ENCODE measurements at places on chromosomes 5 and 9.

DNA sequence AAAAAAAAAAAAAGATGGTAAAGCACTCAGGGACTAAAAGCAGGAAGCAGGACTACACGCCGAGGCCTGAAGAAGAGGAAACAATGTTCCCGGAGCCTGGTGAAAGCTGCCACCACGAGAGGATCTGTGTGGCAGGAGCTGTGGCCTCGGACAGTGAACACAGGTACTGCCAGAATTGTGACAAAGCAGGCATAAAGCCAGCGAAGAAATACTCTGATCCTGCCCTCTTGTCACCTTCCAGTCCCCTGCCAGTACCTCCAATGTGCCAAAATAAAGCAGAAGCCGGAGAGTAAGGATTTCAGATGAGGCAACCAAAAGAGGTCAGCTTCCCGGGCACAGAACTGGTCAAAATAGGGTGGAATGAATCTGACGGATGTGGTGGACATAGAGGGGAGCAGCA, 211.5 kb upstream of the TARS1 start:
- no peak for DNase-seq

DNA sequence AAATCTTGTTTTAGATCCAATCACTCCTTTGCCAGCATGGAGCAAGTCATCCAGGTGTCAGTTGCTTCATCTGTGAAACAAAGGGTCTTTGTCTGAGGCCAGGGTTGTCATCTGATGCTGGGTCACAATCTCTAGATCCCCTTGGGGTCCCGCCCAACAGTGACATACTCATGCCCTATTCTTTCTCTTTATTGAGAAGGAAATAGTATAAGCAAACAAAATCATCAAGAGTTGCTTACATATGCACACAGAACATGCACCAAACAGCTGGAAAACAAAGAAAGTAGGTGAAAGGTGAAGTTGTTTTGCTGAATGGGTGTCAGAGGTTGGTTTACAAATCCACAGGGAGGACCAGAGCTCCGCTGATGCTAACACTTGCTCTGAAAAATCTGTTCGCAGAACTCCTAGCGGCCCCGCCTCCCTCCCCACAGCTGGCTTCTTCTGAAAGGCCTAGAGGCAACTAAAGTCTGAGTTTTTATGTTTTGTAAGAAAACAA, 106.1 kb upstream of the SLC44A1 start:
- DNase-seq = no peak

DNA sequence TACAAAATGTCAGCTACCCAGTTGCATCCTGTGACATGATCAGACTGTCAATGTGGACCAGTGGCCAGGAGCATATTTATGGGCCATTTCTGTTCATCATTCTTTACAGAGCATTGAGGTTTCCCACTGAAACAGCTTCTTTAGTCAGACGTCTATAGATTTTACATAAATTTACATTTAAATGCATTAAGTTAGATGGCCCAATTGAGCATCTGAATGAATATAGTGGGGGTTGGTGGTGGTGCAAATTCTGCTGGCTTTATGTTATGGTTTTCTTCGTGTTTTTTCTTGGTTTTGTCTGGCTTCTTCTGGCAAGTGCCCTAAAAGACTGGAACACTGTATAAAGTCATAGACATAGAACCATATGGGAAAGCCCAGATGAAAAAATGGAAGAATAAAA, 214.1 kb downstream of the PJA2 start:
- no peak for DNase-seq

DNA sequence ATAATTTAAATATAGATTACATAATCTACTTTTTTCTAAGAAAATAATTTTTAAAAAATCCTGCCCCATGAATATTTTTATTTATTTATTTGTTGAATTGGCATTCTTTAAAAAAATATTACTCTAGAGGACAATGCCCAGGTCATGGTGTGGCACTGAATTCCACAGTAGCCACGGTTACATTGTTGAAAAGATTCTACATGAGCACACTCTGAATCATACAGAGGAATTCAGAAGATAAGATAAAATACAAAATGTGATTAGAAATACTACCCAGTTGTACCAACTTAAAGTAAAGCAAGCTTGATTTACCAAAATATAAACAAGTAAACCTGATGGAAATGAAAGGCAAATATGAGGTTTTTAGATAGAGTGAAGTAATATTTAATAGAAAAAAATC, 183.7 kb downstream of the HCN1 start:
- DNase-seq = no peak

GRCh38 chr5:112142769-112143270, 276.3 kb downstream of the EPB41L4A start:
- no peak for DNase-seq

DNA sequence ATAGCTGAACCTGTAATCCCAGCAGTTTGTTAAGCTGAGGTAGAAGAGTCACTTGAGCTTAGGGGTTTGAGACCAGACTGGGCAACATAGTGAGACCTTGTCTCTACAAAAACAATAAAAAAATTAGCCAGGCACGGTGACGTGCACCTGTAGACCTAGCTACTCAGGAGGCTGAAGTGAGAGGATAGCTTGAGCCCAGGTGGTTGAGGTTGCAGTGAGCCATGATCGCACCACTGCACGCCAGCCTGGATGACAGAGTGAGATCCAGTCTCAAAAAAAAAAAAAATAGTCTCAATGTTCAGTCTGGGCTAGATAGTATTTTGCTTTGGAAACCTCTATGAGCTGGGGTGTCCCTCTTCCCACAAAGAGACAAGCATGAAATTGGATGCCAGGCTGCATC, 51.9 kb upstream of the IQGAP2 start:
- DNase-seq = no peak

DNA sequence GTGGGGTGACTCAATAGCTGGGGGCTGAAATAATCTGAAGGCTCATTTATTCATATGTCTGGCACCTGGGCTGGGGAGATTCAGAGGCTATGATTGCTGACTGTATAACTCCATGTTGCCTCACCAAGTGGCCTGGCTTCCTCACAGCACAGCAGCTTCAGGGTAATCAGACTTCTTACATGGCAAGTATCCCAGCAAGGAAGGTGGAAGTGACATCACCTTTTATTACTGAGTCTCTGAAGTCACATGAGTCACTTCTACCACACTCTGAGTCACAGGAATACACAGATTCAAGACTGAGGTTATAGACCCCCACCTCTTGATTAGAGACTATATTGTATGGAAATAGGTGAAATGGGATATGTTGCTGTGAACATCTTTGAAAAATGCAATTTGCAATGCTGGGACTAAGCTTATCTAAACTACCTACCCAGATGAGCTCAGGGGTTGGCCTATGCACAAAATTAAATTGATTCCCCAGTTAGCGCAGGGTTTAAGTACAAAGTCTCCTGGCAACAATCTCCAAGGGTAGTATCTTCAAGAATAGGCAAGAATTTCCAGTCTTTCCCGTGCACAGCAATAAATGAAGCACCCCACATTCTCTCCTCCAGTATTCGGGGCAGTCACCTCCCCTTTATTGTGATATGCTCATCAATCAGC, 553.1 kb downstream of the LRRC70 start:
- DNase-seq = no peak

DNA sequence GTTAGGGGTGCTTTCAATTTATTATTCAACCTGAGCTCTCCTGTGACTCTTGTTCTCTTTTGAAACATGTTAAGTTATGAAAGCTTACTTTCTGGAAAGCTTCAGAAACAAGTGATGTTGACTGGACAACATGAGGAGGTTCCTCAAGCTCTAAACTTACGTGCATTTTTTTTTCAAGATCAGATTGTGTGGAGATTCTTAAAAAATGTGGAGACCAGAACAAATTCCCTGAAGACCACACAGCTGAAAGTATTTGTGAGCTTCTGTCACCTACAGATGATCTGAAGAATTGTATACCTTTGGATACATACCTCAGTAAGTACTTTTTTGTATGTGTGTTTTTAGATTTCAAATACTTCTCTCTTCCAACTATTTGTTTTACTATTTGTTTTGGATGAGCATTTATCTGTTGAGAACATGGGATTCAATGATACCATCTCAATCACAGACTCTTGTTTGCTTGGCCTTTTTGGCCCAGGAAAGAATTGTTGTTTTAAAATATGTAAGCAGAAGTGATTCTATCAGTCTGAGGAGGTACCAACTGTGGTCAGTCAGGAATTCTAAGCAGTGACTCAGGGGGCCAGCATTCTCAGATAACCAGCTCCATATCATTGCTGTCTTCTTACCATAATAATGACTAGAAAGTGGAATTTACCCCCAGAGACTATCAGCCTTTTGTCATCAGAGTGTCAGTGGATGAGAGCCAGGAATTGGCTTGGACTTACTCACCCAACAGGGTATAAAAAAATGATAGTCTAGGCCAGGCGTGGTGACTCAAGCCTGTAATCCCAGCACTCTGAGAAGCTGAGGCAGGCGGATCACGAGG, 34.4 kb upstream of the GLIPR2 start:
- no peak for DNase-seq

DNA sequence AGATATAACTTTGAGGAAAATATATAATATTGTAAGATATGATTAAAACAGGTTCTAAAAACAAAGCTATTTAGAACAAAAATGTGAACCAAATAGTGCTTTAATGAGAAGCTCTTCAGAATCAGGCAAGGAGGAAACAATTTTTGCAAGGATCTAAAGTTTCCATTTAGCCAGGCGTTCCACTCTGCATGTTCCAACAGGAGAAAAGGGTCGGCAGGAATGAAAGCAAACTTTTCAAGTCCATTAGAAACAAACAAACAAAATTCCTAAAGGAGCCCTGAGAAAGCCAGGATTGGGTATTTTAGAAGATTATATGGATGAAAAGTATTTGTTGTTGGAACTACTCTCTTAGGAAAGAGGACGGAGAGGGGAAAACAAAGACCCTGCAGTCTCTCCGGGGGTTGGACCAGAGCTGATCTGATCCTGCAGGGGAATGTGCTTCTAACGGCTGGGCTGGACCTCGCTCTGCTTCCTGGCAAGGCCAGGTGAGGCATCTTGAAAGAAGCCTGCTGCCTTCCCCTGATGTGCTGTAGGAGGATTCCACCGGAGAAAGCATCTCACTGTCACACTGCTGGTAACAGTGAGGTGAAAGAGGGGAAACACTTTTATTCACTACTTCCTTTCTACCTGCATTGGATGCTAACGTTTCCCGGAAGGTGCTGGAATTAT, 94.6 kb downstream of the PRRT1B start:
- DNase-seq = no peak

- DNase-seq = peak; percentile 27
Observed at GRCh38 chr9:99433555-99433954, 211.5 kb downstream of the SEC61B start.

DNA sequence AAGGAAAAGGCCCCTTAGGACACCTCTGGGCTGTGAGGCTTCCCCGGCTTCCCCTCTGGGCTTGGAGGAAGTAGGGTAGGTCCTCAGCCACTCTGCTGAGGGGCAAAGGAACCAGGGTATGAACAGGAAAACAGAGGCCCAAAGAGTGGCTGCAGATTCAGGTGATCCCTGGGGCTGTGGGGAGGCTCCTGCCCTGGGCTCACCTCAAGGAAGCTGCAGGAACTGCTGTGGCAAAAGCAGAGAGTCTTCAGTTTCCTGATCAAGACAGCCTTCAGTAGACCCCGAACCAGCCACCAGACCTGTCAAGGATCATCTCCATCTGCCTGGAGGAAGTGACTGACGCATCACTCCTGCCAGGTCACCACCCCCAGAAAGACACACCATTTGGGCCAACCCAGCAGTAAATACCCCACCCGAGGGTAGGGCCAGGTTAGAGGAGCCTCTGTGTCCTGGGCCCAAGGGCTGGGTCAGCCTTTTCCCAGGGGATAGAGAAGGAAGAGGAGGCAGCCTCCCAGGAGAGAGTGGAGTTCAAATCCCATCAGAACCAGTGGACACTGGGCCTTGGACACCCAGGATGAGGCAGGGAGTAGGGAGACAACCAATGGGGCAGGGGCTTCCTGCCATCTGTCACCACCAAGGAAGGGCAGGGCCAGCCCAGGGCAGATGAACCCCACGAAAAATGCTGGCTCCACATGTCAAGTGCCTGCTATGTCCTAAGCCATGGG, 5.8 kb upstream of the ST6GALNAC6 start:
- peak; percentile 45 for DNase-seq

- no peak for DNase-seq
Observed at GRCh38 chr5:66518753-66519152, 77.4 kb upstream of the MAST4 start.

- DNase-seq = no peak
Observed at GRCh38 chr5:83102364-83102980, 25.1 kb downstream of the XRCC4 start.

GRCh38 chr9:68931821-68932220, 82.1 kb downstream of the PRKACG start:
- no peak for DNase-seq

DNA sequence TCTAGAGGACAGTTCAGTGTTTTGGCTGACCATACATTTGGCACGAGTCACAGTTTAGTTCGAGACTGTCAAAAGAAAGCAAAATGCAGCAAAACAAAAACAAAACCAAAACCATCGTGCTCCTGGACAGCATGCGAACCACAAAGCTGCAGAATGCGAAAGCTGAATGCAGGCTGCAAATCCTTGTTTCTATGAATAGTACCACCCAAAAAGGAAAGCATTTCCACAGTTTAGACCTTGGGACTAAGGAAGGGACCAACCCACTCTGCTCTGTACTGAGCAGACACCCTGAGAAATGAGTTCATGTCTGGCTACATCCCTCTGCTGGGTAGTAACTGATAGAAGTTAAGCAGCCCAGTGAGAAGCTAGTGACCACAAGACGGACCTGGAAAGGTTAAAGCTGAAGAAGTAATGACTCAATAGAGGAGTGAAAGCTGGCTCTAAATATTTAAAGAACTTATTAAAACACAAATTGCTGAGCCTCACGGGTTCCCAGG, 3.9 kb downstream of the GCNT4 start:
- no peak for DNase-seq

GRCh38 chr5:32601623-32602295, 16.4 kb downstream of the SUB1 start:
- DNase-seq = no peak

DNA sequence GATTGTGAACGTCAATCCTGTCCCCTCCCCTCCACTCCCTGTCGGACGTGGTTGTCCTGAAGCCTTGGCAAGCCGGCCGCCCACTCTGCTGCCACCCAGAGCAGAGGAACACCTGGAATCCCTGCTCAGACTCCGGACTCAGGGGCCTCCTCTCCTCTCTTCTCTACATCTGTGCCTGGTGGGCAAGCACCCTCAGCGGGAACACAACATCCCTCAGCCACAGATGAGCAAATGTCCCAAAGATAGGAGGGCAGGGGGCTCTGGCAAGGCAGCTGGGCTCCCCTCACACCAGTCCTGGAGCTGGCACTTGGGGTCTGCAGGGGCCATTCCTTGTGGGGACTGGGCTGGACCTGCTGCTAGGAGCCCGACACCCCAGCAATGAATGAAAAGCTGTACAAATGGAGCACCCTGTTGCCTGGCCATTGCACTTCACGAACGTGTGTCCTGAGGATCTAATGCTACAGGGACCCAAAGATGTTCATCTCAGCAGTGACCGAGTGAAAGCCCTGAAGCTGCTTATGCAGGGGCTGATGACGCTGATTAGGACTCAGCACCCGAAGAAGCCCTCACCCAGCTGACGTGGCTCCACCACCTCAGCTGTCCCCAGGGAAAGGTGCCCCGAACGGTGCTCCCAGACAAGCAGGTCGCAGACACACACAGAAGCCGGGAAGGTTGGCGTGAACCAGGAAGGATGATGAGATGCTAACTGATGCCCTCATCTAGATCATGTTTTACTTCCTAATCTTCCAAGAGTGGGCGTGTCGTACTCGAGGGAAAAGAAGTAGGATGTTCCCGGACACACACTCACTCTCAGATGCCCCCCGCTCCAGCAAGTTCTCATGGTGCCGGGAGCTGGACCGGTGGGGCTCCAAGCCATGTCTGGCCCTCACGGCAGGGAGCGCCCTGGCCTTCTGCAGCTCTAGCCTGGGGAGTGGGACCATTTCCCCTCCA, 177.0 kb upstream of the PPP1R26 start:
- no peak for DNase-seq

Measured in stimulated activated CD8-positive, alpha-beta memory T cell treated with anti-CD3 and anti-CD28 coated beads, Interleukin-7, amount 100 ng/mL, for 4 hours (primary cell).